ENCODE measurements at places on chromosomes 5 and 9.

GRCh38 chr9:28121366-28121765 is 548.1 kb upstream of the C9orf72 start:
- no peak for DNase-seq

GRCh38 chr9:96023486-96023885 is 148.0 kb downstream of the ERCC6L2 start:
- no peak for DNase-seq

DNA sequence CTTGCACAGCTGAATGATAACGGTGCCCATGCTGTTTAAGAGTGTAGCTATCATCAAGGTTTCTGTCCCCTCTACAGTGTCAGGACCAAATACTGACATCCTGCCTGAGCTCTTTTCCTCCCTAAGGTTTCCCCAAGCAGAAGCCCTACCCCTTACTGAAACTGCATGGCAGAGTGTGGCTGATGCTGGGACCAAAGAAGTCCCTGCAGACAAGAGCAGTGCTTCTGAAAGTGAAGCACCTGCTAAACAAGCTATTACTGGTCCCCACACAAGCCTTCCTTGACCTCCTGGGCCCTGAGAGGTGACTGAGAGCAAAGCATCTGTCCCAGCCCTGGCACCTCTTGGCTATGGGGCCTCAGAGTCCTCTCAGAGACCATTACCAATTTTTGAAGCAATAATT is 56.1 kb downstream of the CFAP90 start:
- no peak for DNase-seq

DNA sequence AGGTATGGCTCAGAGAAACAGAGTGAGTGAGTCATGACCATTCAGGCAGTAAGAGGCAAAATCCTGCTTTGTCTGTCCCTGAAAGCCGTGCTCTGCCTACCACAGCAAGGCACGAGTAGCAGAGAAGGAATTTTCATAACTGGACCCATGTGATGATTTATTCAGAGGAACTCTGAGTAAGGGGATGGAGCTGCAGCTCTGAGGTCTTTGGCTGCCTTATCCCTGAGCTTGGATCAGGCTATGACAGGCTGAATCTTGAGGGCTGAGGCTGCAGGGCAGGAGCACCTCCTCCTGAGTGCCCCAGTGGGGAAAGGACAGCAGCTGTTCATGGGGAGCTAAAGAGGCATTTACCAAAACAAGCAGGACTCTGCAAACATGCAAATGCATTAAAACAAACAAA is 183.4 kb downstream of the PAPPA start:
- DNase-seq: no peak

- no peak for DNase-seq
Measured at GRCh38 chr5:5416733-5417132, 5.7 kb upstream of the ICE1 start.

DNA sequence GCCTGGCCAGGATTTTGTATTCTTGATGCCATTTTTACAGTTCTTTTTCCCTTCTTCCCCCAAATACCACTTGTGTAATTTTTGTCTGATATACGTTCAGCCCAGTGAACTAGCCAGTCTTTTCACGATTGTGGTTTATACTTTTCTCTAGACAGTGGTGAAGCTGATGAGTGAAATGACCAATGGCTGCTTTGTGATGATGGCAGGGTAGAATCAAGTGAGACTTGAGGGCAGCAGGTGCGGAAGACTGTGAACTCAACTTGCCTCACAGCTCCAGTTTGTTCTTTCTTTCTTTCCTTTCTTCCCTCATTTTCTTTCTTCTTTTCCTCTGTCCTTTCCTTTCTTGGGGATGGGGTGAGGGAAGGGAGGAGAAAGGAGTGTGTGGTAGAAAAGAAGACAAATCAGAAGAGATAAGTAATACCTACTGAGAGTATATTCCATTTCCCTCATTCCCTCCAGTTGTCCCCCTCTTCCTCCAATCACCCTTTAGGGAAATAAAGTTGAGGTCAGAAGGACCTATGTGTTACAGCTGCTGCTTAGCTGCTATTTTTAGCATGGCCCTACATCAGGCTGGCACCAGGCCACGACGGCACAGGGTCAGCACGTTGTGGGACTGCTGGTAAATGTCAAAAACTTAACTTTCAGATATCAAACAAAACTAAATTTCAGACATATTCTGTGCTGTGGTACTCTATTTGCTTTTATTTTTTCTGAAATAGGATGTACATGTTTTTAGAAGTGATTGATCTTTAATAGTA is 12.3 kb downstream of the ZSWIM6 start:
- DNase-seq: no peak

DNA sequence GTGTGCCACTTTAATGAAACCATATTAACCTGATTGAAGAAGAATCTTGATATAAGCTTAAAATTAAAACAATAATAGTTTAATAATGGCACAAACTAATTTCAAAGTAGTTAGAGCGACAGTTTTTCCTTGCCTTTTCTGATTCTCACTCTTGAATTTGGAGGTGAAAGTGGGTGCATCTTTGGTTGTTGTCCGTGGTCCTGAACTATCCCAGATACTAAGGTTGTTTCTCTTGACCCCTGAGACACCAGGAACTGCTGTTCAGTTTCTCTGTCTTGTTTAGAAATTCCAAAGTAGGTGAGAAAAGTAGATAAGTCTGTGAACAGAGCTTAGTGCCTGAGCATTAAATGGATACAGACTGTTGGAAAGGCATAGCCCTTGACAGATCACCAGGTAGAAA is 274.7 kb downstream of the FBXL7 start:
- DNase-seq: no peak

DNA sequence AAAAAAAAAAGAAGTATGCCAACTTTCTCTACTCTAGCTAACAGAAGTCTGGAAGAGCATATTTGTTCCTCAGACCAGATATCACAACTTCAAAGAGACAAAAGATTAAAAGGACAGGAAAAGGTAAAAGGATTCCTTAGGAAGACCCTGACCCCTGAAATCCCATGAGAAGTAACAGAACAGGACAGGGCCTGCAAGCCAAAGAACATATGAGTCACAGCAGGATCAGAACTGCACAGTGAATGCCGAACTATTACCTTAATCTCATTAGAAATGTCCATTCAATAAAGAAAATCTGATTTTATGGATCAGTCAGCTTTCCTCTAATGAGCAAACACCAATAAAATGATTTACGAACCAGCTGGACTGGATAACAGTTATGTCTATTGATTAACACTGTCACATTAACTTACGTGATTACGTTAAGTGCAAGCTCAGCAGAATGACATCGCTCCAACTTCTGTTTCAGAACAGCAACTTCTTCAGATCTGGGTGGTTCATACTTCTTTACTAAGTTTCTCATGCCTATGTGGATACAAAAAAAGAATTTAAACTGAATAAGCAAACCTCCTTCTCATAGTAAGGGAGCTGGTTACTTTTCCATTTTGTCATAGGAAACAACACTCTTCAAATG is 13.6 kb downstream of the CCNH start:
- no peak for DNase-seq

GRCh38 chr5:69032009-69032408 is 61.8 kb upstream of the SLC30A5 start:
- DNase-seq: no peak

- DNase-seq: no peak
Measured at GRCh38 chr9:83218411-83219090, 155.6 kb upstream of the RASEF start.

- DNase-seq: no peak
Measured at GRCh38 chr9:79195879-79196278, 375.9 kb upstream of the TLE4 start.

DNA sequence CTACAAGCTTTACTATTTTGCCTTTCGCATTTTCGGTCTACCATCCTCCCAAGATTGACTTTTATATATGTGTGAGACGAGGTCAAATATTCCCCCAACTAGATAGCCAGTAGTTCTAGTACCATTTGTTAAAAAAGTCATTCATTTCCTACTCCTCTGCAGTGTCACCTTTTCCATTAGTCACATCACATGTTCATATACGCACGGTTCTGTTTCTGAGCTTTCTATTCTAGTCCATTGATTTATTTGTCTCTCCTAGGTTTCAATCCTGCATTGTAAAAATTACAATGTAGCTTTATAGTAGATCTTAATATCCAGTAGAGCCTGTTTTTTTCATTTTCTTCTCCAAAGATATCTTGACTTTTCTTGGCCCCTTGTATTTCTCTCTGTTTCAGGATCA is 528.7 kb upstream of the TRPC7 start:
- no peak for DNase-seq

- no peak for DNase-seq
Measured at GRCh38 chr9:97057651-97058050, 18.7 kb upstream of the CTSV start.

DNA sequence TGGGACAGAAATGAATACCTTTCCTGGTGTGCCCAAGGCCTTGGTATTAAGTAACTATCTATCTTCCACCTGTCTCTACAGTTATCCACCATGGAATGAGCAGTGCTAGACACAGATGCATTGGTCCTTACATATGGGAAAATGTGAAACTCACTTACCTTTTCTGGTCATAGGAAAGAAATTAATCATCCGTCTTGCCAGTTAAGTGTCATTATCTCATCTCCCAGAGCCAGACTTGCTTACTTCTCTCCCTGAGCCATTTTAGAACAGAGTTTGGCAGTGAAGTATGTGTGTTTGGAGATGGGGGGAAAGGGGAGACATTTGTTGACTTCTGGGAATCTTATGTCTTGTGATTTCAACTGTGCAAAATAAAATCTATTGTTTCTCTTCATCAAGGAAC is 1211.0 kb upstream of the CDH6 start:
- DNase-seq: no peak
